ENCODE measurements at places on chromosomes 16 and 17.

GRCh38 chr16:83615141-83615952 is 192.4 kb upstream of the HSBP1 start:
- peak; percentile 41 for DNase-seq

GRCh38 chr17:76937238-76937637 is 69.0 kb downstream of the MGAT5B start:
- DNase-seq = no peak

DNA sequence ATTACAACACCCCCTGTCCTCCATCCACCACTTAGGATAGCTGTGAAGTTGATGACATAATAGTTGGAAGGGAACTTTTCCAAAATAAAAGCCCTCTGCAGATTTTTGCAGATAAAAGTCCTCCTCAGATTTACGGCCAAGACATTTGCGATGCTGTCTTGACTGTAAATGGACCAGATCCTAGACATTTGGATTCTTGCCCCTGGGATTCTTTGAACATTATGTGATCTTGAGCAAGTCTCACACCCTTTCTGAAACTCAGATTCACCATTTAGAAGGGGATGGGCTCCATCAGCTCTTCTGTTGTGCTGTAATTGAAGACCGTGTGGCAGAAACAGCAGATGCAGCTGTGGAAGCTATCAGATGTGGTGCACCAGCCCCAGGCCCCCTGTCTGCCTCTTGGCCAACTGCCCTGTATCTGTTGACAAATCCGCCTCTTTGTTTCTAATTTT is 153.9 kb upstream of the CACNG3 start:
- DNase-seq = no peak

- DNase-seq = no peak
Observed at GRCh38 chr17:27970587-27970986, 71.9 kb upstream of the NLK start.

DNA sequence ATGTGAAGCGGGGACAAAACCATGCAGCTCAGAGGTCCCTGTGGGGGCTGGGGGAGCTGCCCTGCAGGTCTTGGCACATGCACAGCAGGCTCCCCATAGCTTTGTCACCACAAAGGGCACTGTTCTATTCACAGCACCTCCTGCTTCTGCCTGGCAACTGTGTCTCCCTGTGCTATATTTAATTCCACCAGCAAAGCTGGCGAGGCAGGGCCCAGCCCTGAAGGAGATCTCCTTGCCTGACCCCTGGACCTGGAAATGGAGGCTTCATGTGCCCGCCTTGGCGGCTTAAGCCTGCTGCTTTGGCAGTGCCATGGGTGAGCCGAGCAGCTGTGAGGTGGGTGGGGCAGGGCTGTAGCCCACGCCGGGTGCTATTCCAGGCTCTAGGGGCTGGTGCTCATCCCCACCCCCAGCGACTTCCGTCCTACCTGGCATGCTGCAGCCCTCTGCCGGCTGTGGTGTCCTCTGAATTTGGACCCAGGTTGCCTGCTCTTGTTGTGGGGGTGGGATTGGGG is 6.8 kb downstream of the LDHD start:
- DNase-seq = no peak

DNA sequence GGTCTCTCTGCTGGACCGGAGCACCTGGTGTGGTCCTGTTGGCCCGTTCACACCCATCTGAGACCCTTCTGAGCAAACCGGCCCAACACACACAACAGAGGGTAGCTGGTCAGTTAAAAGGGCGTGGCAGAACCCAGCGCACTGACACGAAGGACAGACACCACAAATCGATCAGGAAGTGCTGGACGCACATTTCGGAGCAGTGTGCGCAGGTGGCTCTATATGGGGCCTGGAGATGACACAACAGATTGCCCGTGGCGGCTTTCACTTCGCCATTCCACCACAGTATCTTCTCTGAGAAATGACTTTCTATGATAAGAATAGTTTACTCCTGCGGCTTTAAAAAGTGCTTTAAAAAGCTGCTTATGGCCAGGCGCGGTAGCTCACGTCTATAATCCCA is 12.5 kb downstream of the CCDC57 start:
- no peak for DNase-seq

- peak; percentile 41 for DNase-seq
Observed at GRCh38 chr17:38733982-38734973, 4.1 kb downstream of the CISD3 start.

DNA sequence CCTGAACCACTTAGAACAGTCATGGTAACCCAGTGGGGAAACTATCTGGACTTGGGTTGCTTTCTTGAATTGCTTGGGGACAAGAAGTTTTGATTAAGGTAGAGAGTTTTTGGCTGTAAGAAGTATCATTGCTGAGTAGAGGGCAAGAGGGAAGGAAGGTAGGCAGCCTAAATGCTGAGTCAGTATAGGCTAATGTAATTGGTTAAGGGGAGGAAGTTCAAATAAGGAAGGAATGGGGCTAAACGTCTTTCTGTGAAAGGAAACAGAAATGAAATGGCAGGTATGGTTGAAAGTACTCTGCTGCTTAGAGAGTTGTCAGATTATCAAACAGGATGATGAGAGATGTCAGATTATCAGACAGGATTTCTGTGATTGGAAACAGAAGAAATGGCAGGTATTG is 20.3 kb downstream of the KPNB1 start:
- DNase-seq = no peak

- peak; percentile 20 for DNase-seq
Observed at GRCh38 chr17:82913304-82914043, 73.7 kb upstream of the ZNF750 start.

DNA sequence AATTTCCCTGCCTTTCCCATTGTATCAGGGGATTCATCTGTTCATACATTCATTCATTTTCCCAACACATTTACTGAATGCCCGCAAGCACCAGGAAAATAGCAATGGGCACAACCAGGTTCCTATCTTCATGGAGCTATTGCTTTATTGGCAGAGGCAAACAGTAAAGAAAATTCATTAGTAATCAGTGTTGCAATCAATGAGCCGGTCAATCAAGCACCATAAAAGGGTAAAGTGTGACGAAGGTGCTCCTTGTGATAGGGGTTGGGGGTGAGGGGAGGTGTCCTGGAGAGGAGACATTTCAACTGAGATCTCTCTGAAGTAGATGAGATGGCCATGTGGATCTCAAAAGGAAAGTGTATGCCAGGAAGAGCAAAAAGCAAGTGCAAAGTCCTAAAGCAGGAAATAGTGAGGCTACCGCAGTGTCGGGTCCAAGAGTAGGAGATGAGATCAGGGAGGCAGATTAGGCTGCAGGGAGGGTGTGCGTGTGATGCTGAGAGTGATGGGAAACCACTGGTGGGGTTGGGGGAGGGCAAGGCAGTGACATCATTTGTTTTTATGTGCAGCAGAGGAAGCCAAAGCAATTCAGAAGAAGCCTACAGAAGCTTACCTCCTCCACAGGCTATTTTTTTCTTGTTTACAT is 28.4 kb downstream of the CDH13 start:
- DNase-seq = peak; percentile 94

GRCh38 chr16:10078541-10078949 is 103.7 kb downstream of the GRIN2A start:
- no peak for DNase-seq

GRCh38 chr17:13420878-13421277 is 180.9 kb downstream of the HS3ST3A1 start:
- DNase-seq = peak; percentile 81

DNA sequence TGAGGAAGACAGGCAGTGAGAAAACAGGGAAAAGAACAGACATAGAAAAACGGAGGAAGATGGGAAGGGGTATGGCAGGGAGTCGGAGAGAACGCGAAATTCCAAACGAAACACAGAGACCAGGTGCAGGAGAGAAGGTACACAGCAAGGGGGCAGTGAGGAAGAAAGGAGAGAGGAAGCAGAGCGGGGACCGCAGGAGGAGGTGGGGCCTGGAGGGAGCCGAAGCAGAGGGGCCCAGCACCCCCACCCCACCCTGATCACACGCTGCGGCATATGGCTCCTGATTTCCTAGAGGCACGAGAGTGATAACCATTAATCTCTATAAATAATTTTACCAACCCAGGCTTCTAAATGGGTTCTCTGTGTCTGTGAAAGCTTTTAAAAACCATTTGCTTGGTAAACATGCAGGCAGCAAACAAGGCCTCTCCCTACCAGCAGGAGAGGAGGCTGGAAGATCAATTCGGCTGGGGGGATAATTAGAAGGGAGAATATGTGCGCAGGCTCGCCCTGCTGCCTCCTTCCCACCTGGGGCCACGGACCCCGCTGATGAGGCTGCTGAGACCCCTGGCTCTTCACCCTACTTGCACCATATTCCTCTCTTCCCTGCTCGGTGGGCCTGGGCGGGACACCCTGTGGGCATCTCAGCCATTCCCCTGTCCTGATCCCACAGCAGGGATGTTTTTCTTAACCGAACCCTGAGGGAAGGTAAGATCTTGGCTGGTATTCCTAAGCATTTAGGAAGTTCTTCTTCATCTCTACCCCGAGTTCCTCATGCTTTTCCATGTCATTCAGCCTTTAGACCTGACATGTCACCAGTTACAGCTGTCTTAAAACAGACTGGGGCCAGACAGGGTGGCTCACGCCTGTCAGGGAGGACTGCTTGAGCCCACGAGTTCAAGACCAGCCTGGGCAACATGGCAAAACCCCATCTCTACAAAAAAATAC is 86.7 kb downstream of the TMEM132E start:
- no peak for DNase-seq

DNA sequence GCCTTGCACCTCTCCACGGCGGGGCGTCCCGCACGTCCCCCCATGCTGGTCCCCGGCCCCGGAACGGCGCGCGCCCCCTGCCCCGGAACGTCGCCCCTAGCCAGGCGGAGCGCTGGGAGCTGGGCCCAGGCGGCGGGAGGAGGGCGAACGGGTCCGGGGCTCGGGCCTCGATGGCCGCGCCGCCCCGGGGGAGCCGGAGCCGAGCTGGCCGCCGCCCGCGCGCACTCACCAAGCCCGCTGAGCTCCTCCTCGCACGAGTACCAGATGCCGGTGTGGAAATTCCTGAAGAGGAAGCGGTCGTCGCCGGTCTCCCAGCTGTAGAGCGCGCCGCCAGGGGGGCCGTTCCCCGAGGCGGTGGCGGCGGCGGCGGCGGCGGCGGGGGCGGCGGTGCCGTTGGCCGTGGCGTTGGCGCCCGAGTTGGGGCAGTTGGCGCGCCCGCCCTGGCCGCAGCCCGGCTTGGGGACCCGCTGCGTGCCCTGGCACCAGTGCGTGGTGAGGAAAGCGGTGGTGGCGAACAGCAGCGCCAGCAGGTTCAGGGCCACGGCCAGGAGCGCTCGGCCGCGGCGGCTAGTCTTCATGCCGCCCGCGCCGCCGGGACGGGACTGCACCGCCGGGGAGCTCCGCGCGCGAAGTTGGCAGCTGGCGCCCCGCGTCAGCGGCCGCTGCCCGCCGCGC is 530 bp downstream of the GSG1L start:
- DNase-seq = no peak

DNA sequence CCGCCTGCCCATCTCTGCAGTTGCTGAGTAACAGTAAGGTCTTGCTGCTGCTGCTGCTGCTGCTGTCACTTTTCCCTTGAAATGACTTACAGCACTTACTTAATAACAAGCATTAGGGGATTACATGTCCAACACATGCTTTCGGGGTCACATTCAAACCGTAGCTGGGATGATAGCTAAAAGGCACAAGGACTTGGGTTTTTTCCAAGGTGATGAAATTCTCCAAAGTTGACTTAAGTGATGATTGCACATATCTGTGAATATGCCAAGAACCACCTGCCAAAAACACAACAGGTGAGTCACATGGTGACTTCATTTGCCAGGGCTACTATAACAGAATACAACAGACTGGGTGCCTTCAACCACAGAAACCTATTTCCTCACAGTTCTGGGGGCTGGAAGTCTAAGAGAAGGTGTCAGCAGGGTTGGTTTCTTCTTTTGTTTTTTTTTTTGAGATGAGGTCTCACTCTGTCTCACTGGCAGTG is 121.9 kb upstream of the TNRC6C start:
- DNase-seq = peak; percentile 71

DNA sequence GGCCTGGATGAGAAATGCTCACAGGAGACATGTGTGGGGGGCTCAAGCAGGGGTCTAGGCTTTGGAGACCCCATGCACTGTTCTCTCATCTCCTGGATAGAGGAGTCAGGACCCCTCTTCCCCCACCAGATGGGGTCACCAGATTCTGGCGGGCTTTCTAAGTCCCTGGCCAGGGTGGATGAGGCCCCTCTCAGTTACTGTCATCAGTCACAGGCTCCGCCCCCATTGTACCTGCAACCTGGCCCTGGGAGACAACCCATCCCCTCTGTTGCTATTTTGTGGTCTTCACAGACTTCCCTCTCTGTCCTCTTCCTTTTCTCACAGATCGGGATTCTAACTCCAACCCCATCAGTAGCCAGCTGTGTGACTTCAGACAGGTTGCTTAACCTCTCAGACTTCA is 33.5 kb upstream of the NDRG4 start:
- DNase-seq = no peak

- no peak for DNase-seq
Observed at GRCh38 chr17:77186141-77186604, 45.4 kb downstream of the SEC14L1 start.

DNA sequence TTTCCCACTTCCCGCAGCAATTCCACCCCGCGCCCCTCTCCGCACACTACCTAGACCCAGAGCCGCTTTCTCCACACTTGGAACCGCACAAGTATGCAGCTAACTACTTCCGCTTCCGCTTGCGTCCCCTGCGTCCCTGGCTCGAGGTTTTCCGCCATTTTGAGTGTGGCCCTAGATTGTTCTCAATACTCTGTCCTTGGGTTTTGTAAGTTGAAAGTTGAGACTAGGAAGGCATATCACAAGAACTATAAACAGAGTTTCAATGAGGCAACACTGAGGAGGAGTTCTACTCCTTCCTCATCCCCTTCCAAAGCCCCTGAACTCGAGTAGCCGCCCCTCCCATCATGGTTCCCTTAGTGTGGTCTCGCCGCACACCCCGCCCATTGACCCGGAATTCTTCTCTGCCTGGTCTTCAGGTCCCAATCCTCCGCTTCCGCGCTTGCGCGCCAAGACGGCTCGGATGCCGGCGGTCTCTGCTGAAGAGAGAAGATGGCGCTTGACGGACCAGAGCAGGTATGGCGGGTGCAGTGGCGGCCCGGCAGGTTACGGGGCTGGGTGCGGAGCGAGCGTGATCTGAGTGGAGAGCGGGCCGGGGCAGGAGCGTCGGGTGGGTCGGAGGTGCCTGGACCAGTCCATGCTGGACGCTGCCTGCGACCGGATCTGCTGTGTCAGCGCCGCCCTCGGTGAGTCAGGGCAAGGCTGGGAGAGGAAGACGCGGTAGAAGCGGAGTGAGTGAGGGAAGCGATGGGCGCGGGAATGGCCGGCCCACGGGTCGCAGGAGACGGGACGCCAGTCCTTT is at the start of the genes FTSJ3 and PSMC5:
FTSJ3 (minus strand) TSS at position 662 of the 799 bp plus-strand sequence. CDS start 761 bp downstream, outside the sequence.
PSMC5 (plus strand) TSS at position 430 of the 799 bp plus-strand sequence; CDS start at position 490, 60 bp downstream.
- DNase-seq = peak; percentile 98

- no peak for DNase-seq
Observed at GRCh38 chr17:42852351-42852750, 1.4 kb downstream of the AOC3 start.

- DNase-seq = no peak
Observed at GRCh38 chr17:37065486-37066321, 117.0 kb downstream of the AATF start.

- DNase-seq = peak; percentile 44
Observed at GRCh38 chr16:10941127-10941933, 938 bp downstream of the DEXI start.

- peak; percentile 82 for DNase-seq
Observed at GRCh38 chr17:82105882-82106687, 8.0 kb upstream of the FASN start.

GRCh38 chr17:1906662-1907101 is 76.9 kb downstream of the RPA1 start:
- peak; percentile 7 for DNase-seq

- no peak for DNase-seq
Observed at GRCh38 chr17:30556374-30557332, 79.4 kb downstream of the GOSR1 start.

GRCh38 chr17:81162491-81162890 is 2.8 kb upstream of the PVALEF start:
- DNase-seq = no peak

- no peak for DNase-seq
Observed at GRCh38 chr16:86892509-86892908, 314.2 kb downstream of the FOXL1 start.

GRCh38 chr17:58340405-58340876 is 11.6 kb downstream of the SUPT4H1 start:
- DNase-seq = no peak
